ENCODE measurements at places on chromosomes 6 and 20.
A peak's percentile ranks its signal among the peaks of the same experiment; 100 is the strongest.

- no peak for DNase-seq
Measured at GRCh38 chr20:23585808-23586734, 17.8 kb upstream of the CST9L start.

- no peak for DNase-seq
Measured at GRCh38 chr6:20533746-20534294, 437 bp upstream of the CDKAL1 start.

GRCh38 chr6:134964451-134965203 is 14.7 kb upstream of the ALDH8A1 start:
- DNase-seq = no peak

GRCh38 chr6:33592595-33593413 is 12.7 kb upstream of the BAK1 start:
- DNase-seq = no peak

DNA sequence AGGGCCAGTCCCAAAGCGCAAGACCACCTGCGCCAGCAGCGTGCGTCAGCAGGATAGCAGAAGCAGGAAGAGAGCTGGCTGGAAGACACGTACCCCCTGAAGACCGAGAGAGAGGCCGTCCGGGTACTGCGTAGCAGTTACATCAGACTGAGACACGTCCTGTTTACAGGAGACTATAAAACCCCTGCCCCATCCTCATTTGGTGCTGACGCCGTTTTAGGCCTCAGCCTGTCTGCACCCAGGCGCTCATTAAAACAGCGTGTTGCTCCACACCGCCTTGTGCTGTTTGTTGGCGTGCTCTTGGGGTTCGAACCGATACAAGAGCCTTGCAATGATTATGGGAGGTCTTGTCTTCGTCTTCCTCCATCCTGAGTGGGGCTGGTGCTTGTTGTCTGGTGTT is 31.8 kb upstream of the ULBP3 start:
- DNase-seq = no peak

DNA sequence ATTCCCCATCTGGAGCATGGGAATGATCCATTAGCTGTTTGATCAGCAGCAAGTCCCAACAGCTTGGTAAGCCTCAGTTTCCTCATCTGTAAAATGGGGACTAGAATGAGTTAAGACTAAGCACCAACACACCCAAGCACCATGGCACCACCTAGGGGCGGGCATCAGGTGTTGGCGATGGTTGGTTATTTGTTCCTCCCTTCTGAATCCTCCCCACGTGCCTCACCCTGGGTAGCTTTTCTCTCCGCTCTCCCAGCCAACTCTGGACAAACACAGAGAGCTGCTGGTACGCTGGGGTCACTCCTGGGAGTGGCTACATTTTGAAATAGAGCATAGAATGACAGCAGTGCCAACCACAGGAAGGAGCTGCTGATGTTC is 13.3 kb upstream of the ITPR3 start:
- no peak for DNase-seq

DNA sequence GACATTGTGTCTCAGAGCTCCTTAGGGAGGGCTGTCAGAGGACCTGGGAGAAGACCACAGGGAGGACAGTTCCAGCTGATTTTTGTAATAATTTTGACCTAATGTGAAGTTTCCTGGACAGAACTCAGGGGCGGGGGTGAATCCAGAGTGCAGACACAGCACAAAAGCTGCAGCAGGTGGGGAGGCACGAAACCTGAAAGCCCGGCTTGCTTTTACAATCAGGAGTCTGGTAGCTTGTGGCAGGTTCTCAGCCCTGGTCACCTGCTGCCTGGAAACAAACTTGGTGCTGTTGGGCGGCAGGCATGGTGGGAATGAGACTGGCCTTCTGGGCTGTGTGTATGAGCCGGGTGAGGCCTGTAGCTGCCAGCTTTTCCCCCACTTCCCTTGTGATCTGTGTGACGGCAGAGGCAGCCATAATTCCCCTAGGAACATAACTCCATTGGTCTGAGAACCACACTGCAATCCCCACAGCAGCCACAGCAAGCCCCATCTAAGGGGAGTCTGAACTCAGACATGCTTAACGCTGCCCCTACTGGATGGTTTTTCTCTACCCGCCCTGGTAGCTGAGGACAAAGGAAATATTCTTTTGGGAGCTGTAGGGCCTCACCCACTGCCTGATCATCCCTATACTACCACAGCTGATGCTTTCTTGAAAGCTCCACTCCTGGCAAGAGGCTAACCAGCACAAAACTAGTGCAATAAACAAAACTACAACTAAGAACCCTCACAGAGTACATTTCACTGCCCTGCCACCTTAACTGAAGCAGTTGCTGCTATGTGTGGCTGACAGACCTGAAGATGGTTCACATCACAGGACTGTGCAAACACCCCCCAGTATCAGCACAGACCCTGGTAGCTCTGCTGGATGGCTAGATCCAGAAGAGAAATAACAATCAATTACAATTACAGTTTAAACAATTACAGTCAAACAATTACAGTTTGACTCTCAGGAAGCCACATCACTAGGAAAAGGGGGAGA is 1055.1 kb upstream of the GJE1 start:
- no peak for DNase-seq

GRCh38 chr6:69780585-69781178 is 16.1 kb downstream of the LMBRD1 start:
- no peak for DNase-seq

- DNase-seq = no peak
Measured at GRCh38 chr6:129967427-129967826, 51.0 kb upstream of the L3MBTL3 start.

GRCh38 chr6:30686009-30686907 is at the start of gene PPP1R18:
Gene PPP1R18 (minus strand): TSS chr6:30686645. CDS start chr6:30686018, 627 bp downstream.
- DNase-seq = no peak

- DNase-seq = no peak
Measured at GRCh38 chr6:3329393-3330051, 70.8 kb downstream of the PSMG4 start.

DNA sequence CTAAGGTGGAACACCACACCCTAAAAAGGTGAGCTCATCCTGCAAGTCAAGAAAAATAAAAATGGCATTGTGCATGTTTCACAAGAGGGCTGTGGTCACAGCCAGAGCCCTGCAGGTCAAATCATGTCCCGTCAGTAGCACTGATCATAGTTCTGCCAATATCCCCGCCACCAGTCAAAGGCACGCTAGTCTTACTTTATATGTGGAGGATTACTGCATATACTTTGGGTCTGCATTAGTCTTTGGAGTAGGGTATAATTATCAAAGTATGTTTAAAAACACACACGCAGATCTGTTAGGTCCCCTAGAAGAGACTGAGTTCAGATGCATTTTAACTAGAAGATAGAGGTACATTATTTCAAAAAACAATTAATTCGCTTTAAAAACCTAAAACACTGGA is 1.8 kb downstream of the PERP start:
- DNase-seq = no peak

GRCh38 chr6:28347119-28347518 is 2.6 kb upstream of the ZKSCAN3 start:
- DNase-seq = no peak

- DNase-seq = no peak
Measured at GRCh38 chr6:3053231-3053508, 15.1 kb upstream of the RIPK1 start.

- DNase-seq = peak; percentile 78
Measured at GRCh38 chr20:25136643-25137559, 55.0 kb upstream of the VSX1 start.

GRCh38 chr6:40946738-40947301 is 92.2 kb downstream of the UNC5CL start:
- DNase-seq = no peak

DNA sequence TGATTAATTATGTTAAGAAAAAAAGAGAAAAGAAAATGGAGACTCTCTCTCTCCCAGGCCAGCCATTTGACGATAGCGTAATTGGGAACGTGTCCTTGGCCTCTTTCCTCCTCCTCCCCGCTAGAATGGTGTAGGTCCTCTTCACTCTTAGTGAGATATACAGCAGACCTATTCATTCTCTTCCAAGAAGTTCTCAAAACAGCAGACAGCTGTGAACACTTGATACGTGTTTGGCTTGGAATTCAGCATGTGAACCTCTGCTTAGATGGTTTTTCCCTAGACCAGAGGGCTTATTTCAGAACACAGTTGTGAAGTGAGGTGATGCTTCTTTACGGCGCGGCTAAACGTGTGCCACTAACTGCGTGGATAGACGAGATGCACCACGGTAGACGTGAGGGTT is 32.6 kb upstream of the TULP4 start:
- DNase-seq = no peak

DNA sequence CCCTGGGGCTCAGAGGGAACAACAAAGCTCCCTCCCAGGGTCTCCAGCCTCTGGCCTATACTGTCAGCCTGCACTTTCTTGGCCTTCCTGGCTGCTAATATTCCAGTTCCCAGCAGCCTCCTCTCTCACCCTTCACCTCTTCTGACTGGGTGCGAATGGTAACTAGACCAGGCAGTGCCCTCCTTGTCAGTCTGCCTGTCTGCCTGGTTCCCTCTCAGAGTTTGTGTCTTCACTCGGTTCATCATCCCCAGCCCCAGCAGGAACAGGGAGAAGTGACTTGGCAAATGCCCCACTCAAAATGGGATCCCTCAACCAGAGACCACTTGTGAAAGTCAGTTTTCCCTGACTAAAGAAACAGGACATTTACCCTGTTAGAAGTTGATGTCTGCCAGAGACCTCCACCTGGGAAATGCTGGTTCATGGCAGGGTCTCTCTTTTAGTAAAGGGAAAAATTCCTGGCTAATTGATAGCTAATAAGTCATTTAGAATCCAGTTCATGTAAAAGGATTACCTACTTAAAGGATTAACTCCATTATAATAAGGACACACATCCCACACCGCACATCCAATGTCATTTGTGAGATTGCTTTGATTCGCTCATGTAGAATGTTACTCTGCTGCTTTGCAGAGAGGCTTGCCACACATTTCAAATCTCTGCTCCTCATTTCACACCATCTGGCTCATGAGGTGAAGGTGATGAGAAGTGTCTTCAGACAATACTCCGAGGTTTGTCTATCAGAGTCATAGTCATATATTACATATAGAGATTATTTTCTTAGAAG is 18.6 kb upstream of the MICB start:
- no peak for DNase-seq

DNA sequence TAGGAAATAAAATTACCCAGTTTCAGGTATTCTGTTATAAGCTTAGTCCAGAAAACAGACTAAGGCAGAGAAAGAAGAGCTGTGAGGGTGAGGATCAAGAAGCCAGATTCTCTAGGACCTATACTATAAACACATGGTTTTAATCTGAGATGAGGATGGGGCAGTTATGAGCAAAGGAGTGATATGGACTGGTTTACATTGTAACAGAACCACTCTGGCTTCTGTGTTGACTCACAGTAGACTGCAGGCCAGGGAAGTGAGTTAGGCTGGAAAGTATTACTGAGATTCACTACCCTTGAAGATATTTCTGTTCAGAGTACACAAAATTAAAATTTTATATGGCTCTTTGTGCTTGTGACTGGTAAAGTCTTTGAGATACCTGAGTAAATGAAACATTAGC is 3.2 kb upstream of the RWDD1 start:
- peak; percentile 29 for DNase-seq

- DNase-seq = no peak
Measured at GRCh38 chr6:156434795-156435190, 342.4 kb upstream of the ARID1B start.

DNA sequence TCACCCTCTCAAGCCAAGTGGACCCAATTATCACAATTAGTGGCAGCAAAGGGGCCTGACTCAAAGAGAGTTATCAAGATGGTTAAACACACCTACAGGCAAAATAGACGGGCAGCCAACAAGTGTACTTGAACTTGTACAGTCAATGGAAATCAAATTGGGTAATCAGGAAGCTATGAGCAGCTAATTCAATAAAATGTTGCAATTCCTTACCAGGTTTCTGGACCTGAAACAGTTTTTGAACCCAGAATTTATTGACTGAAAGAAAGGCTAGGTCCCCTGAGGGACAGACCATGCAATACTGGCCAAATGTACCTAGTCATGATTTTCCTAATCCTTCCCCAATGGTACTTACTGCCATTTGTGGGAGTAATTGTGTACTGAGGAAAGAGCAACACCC is 679.8 kb downstream of the EPM2A start:
- no peak for DNase-seq

GRCh38 chr20:47677635-47678453 is 107.4 kb downstream of the SULF2 start:
- no peak for DNase-seq

GRCh38 chr6:67775333-67775732 is 859.7 kb upstream of the ADGRB3 start:
- DNase-seq = no peak

GRCh38 chr20:39356908-39357307 is 394.8 kb downstream of the DHX35 start:
- no peak for DNase-seq

- DNase-seq = no peak
Measured at GRCh38 chr6:86516087-86516486, 421.2 kb upstream of the HTR1E start.

- DNase-seq = no peak
Measured at GRCh38 chr6:85580878-85581267, 12.8 kb downstream of the SNX14 start.

DNA sequence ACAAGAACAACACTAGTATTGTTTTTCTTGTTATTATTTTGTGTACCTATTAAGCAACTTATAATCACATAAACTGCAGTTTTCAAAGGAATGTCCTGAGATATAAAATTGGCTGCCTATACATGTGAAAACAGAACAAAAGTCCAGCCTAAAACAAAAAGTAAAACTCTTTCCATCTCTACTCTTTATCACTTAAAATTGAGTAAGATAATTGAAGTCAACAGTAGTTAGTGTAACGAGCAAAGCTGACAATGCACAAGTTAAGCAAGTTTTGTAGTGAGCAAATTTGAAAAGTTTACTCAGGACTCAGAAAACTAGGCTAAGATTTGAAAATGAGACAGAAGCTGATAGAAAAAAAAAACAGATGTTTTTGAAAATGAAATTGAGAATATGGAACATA is 941.4 kb upstream of the MAN1A1 start:
- DNase-seq = no peak

GRCh38 chr20:59820204-59821041 is 113.0 kb downstream of the SYCP2 start:
- DNase-seq = no peak

GRCh38 chr6:7974938-7975763 is 64.6 kb upstream of the TXNDC5 start:
- no peak for DNase-seq

DNA sequence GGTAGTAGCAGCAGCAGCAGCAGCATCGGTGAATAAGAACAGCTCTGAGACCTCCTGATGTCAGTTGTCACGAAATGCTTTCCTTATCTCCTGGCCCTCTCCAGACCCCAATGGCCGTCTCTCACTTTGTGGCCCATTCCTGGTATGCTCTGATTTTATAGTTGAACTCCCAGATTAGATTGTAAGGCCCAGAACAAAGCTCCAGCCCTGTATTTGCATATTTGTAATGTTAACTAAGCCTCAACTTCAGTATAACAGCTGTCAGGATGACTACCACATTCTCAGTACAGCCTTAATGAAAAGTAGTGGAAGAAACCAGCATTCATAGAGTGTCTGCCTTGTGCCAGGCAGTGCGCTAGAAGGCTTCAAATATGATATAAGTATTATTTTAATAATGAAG is 180.9 kb downstream of the SASH1 start:
- DNase-seq = no peak

- no peak for DNase-seq
Measured at GRCh38 chr6:15370733-15371671, 125.1 kb downstream of the JARID2 start.
